ENCODE measurements at places on chromosomes 4 and X. TPM values are rescaled to one million over a fixed set of nuclear protein-coding genes. Genes with fewer than 3 reads are reported as not detected.

GRCh38 chr4:11831739-11832138 lies 403.0 kb upstream of the HS3ST1 start:
- DNase-seq, result no peak

GRCh38 chrX:153709726-153710674 lies 14.2 kb downstream of the BCAP31 start:
- DNase-seq, result no peak

- DNase-seq, result no peak
Observed at GRCh38 chrX:9983846-9984245, 16.7 kb downstream of the CLDN34 start.

- no peak for DNase-seq
Observed at GRCh38 chrX:14491689-14492088, 37.6 kb upstream of the GLRA2 start.

- DNase-seq, result no peak
Observed at GRCh38 chr4:164212134-164212533, 541.8 kb upstream of the SMIM31 start.

GRCh38 chrX:71216485-71216884 lies 6.5 kb upstream of the GJB1 start:
- DNase-seq, result peak; percentile 39

DNA sequence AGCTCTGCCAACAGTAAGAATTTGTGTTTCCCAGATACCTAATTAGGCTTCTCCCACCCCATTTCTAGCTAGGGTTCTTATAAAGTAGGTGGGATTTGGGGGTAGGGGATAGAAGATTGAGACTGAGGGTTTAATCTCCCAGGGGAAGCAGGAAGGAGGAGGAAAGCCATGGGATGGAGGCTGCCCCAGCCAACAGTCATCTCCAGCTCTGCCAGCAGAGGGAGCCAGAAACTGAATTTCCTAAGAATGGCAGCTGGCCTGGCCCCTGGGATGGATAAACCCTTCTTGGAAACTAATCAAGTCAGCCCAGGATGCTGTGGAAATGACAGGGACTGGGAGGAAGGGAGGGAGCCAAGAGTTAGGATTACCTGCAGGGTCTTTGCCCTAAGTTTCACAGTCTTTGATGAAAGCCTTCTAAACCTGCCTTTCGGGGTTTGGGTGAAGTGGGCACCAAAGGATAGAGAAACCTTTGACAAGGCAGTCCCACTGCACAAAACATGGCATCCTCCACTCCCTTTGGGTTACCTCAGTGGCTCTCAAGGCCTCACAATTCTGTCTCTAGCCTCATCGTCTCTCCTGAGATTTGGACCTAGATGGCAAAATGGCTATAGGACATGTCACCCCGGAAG lies 6.7 kb upstream of the ERCC6L start:
- peak; percentile 77 for DNase-seq

ABRAXAS1 gene
- 17.6 TPM for total RNA-seq

GRCh38 chr4:687971-688853 lies 739 bp downstream of the SLC49A3 start:
- peak; percentile 49 for DNase-seq

GRCh38 chrX:368811-369562 lies 17.7 kb downstream of the PPP2R3B start:
- DNase-seq, result no peak

DNA sequence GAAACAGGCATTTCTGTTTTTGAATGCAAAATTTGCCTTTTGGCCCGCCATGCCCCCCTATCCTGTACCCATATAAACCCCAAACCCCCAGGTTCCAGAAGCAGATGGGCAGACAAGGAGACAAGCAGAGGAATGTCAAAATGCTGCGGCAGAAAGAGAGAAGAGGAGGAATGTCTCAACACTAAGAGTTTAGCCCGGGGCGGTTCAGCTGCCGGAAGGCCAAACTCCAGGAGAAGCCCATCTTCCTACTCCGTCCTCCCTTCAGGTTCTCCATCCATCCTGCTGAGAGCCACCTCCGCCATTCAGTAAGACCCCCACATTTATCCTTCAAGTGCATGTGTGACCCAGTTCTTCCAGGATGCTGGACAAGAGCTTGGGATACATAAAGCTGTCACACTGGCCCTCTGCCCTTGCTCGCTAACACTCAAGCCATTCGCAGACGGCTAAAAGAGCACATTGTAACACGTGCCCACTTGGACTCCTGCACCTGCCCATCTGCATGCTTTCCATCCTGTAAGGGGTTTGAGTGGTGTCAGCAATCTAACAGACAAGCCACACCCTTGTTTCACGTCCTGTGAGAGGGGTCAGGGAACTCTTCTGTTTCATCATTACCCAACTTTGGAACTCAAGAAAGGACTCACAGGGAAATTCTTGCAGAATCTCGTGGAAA lies 31.3 kb downstream of the TLR10 start:
- no peak for DNase-seq

ETDA gene
- not detected for total RNA-seq

GRCh38 chrX:40148385-40149285 lies 50.9 kb upstream of the BCOR start:
- peak; percentile 51 for DNase-seq

EREG gene
- not detected for total RNA-seq

NELFA gene
- 82.9 TPM for total RNA-seq

RHOH gene
- 4.1 TPM for total RNA-seq

NIPAL1 gene
- 13.8 TPM for total RNA-seq

DNA sequence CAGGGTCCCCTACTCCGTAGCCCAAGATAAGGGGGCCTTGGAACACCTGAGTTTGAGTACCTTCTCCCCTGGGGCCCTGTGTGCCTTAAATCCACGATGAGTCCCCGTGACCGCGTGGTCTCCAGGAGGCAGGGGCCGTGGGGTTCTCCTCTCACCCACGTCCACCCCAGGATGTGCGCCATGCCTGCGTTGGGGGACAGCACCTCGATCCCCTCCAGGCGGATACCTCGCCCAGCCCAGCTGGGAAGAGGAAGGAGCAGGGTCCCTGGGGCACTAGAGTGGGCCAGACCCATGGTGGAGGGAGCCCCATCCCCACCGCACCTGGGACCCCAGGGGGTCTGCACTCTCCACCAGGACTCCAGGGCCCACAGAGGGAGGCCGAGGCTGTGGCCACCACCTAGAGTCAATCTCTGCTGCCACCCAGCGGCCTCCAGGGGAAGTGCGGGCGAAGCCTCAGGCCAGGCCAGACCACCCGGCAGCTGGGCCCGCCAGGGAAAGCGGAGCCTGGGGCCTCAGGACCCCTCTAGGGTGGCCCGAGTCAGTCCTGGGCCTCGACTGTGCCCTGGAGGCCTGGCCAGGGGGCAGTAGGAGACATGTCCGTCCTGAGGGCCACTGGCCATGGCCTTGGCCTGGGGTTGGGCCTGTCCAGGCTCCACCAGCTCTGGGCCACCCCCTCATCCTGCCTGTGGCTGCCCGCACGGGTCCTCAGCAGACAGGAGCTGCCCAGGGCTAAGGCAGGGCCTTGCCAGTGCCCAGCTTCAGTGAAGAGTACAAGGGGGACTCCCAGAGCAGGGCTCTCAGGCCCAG lies 55.0 kb downstream of the FAM53A start:
- peak; percentile 75 for DNase-seq

- DNase-seq, result no peak
Observed at GRCh38 chr4:151165205-151166000, 66.0 kb downstream of the RPS3A start.

- DNase-seq, result no peak
Observed at GRCh38 chrX:108945883-108946523, 209.6 kb upstream of the IRS4 start.

DNA sequence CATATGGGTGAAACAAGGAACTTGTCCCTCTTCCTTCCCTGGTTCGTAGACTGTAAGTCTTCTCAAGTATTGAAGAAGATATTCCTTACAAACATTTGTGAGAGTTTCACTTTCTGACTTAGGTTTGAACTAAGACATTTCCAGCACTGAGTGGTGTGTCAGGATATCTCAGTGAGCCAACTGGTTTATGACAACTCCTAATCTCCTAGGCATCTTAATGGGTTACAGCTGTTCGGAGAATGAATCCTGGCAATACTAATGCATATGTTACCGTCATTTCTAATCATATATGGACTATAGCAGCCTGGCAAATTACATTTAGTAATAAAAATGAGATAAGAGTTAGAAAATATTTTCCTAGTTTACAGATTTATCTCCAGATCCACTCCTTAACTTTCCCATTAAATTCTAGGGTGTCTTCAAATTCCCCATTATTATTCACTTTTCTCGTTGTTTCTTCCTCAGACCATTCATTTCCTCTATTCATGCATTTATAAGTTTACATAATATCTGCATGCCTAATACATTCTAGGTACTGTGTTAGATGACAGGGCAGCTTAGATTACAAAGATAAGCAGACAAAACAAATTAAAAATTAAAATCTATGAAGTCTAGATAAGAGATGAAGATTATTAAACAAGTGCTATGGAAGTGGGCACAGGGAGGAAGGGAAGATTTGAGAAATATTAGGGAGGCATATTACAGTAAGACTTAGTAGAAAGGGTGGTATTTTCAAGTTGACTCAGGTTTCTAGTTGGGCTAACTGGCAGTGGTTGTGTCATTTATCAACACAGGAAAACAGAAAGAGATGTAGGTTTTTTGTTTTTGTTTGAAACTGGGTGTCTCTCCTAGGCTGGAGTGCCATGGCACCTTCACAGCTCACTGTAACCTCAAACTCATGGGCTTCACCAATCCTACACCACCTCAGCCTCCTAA lies 173.9 kb downstream of the WDFY3 start:
- DNase-seq, result no peak

GRCh38 chrX:29044423-29045184 lies 457.4 kb downstream of the IL1RAPL1 start:
- peak; percentile 13 for DNase-seq

- DNase-seq, result no peak
Observed at GRCh38 chr4:987624-988513, 1.0 kb downstream of the IDUA start.

DNA sequence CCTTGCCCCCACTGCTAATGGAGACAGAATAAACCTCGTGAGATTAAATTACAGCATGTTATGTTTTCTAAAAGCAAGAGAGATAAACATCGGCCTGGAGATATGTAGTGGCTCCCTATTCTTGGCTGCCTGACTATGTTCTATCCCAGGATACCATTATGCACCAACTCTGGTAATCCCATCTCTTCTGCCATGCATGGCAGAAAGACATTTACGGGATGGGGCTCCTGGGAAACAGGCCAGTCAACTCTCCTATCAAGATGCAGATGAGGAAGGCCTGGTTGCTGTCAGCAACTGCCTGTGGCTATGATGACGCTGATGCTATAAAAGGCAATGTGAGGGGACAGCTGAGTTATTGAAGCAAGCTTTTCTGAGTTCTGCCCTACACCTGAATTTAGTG lies 166.2 kb upstream of the VCX3A start:
- DNase-seq, result no peak

DNA sequence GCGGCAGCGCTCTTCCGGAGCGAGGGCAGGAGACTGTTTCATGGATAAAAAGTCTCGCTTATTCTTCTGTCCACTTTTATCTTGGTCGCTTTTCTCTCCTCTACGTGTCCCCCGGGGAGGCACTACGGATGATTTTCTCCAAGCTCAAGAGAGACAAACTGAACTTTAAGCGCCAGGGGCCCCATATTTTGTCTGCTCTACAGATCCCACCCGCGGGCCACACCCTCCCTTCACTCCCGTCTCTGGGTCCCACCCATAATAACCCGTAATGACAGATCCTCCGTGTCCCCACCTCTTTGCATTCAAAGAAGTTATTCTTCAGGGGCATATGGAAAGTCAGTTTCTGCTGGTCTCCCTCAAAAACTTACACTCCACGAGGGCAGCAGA lies at the start of gene CORIN:
Gene CORIN, minus strand, starts transcription at position 160 of the 387 bp plus-strand sequence. Its CDS starts 118 bp downstream, at position 42.
- DNase-seq, result no peak

GRCh38 chr4:42995343-42995944 lies 102.9 kb downstream of the GRXCR1 start:
- DNase-seq, result no peak

GRCh38 chr4:2962614-2963174 lies 512 bp downstream of the NOP14 start:
- DNase-seq, result no peak

GRCh38 chr4:144295286-144295995 lies 154.9 kb upstream of the GYPA start:
- no peak for DNase-seq

DNA sequence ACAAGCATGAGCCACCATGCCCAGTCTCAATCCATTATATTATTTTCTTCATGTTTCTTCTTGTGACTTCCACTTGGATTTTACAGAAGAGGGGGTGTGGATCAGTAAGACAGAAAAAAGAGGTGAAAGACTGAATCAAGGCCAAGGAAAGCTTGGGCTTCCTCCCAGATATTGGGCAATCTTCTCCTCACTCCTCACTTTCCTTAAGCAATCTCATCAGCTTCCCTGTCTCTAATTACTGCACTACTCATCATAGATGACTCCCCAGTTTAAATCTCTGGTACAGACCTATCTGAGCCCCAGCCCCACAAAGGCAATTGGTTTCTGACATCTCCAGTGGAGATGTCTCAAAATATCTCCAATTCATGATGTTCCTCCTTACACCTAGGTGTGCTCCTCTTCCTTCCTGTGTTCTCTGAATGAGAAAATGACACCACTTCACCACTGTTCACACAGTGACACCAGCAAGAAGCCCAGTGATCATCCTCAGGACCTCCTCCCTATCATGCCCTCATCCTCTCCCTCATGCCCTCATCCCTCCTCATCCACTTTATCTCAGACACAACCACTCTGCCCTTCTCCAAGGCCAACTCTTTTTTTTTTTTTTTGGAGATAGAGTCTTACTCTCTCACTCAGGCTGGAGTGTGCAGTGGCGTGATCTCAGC lies 44.8 kb upstream of the HERC6 start:
- DNase-seq, result no peak

DNA sequence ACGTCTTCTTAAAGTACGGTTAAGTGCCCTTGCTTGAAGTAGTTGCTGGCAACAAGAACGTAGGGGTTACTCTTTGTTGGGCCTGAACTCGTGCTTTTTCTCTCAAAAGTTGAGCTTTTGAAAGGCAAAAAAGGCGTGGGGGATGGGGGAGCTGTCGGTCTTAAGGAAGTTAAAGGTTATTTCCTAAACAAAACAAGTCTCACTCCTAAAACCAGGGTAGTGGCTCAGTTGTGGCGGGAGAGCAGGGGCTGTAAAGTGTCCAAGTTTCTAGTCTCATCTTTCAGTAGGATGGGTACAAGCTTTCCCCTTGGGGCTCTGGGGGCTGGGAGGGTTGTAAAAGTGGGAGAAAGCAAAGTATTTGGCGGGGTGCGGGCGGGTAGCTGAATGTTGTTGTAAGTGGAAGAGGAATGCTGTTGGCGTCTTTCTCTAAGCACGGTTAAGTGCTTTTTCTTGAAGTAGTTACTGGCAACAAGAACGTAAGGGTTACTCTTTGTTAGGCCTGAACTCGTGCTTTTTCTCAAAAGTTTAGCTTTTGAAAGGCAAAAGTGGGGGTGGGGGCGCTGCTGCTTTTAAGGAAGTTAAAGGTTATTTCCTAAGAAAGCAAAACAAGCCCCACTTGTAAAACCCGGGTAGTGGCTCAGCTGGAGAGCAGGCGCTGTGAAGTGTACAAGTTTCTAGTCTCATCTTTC lies 904 bp upstream of the WDR1 start:
- peak; percentile 71 for DNase-seq

ADH1C gene
- total RNA-seq, result 58.5 TPM

CFAP99 gene
- total RNA-seq, result 1.4 TPM

DNA sequence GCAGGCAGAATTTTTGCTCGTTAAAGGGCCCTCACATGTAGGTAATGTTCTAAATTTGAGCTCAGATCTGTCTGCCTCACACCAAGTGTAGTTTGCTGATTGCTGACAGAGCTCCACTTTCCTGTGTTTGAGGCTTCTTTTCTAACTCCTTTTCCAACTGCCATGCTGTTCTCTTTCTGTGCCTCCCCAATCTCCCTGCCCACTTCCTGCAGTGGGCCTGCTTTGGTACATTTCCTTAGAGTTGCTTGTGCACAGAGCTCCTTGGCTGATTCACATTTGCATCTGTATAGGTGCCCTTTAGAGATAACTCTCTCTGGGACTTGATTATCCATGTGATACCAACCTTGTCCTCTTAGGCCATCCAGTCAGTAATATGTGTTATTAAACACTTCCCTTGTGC lies 4.5 kb downstream of the MED28 start:
- no peak for DNase-seq

Data from stomach (tissue), 19 donors.